AG09319 (cell line): ENCODE measurements at places on chromosomes 2 and 18.

DNA sequence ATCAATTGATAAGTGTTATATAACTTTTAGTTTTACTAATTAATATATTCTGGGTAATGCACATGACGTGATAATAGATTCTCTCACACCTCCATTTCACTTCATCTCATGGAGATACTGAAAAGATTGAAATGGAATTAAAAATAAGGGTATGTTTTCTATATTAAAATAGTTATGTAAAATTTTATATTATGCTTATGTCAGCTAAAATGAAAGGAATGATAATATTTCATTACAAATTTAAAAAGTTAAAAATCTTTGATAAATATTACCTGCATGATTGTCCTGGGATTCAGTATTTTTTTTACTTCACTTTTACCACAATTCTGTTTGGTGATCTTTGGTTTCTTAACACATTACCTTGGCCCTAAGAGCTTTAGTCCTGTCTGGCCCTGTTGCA is 823.8 kb upstream of the NRXN1 start:
- DNase-seq = no peak

DNA sequence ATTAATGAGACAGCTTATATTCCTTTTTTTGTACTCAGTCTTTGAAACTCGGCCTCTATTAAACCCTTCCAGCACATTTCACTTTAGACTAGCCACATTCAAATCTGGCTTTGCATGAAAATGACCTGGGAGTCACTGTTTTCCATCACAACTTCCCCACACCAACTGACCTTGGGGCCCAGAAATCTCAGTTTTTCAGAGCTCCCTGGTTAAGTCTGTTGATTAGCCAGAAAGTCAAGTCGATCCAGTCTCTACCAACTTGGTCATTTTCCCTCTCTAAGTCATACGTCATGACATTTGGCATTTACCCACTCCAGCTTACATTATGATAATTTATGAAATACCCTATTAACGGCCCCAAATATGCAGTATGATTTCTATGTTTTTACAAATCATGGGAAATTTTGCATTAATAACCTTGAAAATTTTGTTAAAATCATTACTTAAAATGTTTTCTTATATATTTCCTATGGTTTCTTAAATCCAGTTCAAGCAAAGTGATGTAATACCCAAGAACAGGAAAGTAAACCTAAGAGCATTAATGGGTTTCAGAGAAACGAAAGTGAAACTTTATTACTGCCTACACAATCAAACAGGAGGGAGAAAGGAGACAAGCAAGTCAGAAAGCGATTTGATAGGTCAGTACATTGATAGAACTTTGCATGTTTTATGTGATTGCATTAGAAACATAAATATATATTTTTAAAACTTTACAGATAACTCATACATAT is 77.1 kb downstream of the SPATS2L start:
- no peak for DNase-seq

DNA sequence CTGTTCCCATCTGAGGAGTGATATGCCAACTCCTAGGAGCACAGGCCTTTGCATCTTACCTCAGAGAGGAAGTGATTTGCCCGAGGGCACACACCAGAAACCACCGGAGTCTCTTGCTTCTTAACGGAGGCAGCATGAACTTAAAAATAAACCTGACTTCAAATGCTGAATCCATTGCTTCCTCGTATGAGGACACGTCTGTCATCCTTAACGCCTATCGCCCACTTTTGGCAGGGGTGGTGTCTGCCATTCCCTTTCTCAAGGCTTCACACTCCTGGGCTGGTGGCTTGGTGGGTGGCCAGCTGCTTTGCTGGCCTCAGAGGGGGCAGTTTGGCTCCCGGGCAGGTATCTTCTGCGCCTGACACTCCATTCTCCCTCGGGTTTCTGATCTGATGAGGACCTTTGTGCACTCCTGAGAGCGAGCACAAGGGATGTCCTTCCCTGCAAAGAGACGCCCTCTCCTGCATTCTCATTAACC is 1.1 kb upstream of the PREB start:
- DNase-seq = no peak

DNA sequence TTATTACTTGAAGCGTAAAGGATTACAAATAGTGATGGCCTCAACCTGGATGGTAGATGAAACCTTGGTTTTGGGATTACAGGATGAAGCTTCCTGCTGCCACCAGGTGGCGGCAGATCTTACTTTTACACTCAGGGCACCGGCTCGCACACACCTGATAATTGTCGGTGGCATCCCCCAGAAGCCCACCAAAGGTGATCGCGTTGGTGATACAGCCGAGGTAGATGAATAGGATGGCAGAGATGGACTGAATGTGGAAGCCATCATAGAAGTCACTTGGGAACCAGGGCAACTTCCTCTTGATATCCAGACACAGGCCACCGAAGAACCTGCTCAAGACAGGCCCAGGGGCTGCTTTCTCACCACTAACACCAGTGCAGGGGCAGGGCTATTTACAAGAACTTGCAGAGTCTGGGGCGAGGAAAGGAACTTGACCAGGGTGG is 51.8 kb downstream of the MTHFD2 start:
- no peak for DNase-seq

GRCh38 chr18:45103319-45104048 is 422.8 kb downstream of the SETBP1 start:
- DNase-seq = no peak

DNA sequence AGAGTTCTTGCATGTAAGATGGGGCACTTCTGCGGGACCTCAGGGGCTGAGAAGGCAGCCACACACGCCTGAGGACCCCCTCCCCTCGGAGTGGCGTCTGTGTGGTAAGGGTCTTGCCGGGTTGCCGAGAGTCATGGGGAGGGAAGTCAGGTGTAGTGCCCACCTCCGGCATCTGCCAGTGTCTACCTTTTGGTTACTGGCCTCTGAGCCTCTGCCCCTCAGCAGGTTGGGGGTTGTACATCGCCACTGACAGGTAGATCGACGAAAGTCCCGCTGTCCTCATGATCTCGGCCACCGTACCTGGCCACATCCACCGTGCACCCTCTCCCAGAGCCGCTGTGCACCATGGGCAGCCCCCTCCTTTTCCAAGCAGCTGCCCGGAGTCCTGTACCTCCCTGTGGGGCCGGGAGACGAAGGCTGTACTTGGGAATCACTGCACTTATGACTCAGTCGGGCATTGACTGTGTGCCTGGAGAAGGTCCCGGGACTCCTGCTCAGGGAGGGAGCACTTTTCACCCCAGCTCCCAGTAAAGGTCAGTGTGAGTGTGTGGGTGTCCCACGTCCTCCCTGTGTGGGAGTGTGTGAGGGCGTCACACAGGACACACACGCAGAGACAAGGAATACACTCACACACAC is 332.4 kb upstream of the MYT1L start:
- no peak for DNase-seq

GRCh38 chr2:159156834-159157233 is 129.7 kb downstream of the WDSUB1 start:
- no peak for DNase-seq
